ENCODE measurements at places on chromosomes 2 and 18.

- no peak for DNase-seq
Measured at GRCh38 chr2:98727369-98728087, 3.4 kb downstream of the MGAT4A start.

- no peak for DNase-seq
Measured at GRCh38 chr18:62919109-62919838, 203.9 kb downstream of the PHLPP1 start.

DNA sequence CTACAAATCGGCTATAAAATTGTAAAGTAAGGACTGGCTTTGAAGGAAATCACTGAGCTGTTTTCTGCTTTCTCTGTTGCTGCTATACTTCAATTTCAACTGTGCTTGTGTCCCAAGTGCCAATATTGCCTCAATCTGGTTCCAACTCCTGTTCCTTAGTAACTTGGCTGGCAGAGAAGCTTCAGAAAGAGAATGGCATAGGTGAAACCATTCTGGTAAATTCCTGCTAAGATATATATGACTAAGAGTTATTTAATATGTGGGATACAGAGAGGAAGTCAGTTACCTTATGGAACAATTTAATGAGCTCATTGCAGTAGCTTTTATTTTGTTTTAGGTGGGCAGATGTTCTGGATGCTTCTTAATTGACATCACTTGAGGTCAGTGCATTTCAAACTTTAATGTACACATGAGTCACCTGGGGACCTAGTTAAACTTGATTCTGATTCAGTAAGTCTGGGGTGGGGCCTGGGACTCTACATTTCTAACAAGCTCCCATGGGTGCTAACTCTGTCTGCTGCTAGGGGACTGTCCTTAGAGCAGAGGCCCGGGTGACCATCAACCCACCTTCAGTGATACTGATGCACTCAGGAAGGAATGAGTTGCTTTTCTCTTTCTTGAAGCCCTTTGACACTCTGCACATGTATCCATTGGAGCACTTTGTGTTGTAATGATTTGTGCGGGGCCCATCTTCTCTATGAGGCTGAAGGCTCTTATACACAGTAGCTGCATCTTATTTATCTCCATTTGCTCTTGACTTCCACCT, 47.6 kb downstream of the LIPG start:
- no peak for DNase-seq

DNA sequence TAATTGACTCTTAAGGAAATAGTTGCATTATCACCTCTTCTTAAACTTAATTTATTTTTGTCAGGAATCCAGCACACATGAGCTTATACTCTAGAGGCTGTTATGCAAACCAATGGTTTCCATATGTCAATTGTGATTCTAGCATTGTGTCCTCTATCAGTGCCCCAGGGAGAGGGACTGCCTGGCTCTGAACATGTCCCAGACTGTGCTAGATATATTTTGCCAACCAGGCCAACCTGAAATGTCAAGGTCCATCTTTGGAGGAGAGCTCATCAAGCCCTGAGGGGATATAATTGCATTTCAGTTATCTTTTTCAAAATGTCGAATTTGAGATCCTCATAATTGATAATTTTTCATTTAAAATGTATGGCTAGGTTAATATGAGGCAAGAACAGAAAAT, 34.2 kb downstream of the HNMT start:
- DNase-seq = no peak

GRCh38 chr2:199705538-199705937, 145.5 kb downstream of the FTCDNL1 start:
- no peak for DNase-seq

- no peak for DNase-seq
Measured at GRCh38 chr2:240183006-240183874, 42.8 kb upstream of the OTOS start.

- DNase-seq = no peak
Measured at GRCh38 chr2:33505966-33506365, 29.5 kb downstream of the RASGRP3 start.

All from stimulated activated CD4-positive, alpha-beta T cell treated with anti-CD3 and anti-CD28 coated beads, Interleukin-15, amount 100 ng/mL, for 24 hours (primary cell).